ENCODE measurements at places on chromosomes 4 and X.

DNA sequence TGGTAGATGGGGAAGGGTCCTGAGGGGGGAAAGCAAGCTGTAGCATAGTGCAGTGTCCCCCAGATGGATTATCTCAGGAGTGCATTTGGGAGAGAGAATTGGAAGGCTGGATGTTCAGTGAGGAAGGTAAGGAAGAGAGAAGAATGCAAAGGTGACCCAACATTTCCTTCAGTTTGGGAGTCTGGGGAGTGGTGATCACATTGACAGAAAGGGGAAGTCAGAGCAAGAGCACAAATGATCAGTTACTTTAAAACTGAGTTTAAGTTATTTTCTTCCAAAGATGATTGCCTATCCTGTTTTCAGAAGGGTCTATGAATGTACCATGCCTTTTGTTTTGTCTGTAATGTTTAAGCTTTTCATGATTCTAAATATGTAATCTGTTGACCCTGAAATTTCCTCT is 47.6 kb downstream of the ARHGAP10 start:
- no peaks in the 10 kb centered on the region for H3K36me3 ChIP-seq
- no peak overlapping the region for H3K27ac ChIP-seq
- no peaks in the 10 kb centered on the region for H3K27me3 ChIP-seq
- DNase-seq, result no peak

DNA sequence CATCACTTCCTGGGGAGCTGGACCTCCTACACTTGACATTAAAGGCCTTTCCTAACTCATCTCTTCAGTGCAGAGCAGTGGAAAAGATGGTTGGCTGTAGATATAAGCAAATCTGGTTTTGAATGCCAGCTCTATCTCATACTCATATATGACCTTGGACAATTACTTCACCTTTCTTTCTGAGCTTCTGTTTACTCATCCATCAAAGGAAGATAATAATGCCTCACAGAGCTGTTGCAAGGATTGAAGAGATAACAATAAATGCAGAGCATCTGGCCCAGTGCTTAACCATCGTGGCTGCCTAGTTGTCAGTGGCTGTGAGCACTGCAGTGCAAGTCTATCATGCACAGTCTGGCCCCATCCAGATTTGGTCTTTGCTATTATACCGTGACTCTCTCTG is 148.1 kb upstream of the EOLA2 start:
- H3K36me3 ChIP-seq, result no peaks in the 10 kb centered on the region
- H3K4me3 ChIP-seq, result no peak overlapping the region
- no peak overlapping the region for H3K27ac ChIP-seq

DNA sequence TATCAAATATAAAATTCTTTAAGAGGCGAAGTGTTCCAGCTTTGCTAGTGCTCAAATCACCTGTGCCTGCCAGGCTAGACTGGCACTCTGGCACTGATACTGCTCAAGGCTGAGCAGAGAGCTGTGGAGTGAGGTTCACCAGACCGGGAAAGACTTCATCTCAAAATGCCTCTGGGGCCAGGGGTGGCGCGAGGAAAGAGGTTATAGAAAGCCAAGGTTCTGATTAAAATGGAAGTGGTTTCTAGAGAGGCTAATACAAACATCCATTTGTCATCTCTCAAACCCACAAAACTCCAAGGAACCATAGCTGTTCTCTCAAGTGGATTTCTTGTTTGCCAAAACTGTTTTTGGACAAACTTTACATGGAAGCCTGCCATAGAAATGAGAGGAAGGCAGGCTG is 41.5 kb downstream of the F11 start:
- no peaks in the 10 kb centered on the region for H3K36me3 ChIP-seq
- DNase-seq, result no peak
- H3K27ac ChIP-seq, result no peak overlapping the region
- H3K4me1 ChIP-seq, result no peaks in the 10 kb centered on the region

GRCh38 chrX:40298572-40299479 is 201.1 kb upstream of the BCOR start:
- no peaks in the 10 kb centered on the region for H3K27me3 ChIP-seq
- peaks cover 16% of the 10 kb centered on the region for H3K4me1 ChIP-seq
- peak overlapping the region; percentile 97 for H3K27ac ChIP-seq
- DNase-seq, result no peak

GRCh38 chr4:52377563-52377962 is 281.5 kb downstream of the USP46 start:
- no peak overlapping the region for H3K27ac ChIP-seq
- H3K4me1 ChIP-seq, result no peaks in the 10 kb centered on the region

DNA sequence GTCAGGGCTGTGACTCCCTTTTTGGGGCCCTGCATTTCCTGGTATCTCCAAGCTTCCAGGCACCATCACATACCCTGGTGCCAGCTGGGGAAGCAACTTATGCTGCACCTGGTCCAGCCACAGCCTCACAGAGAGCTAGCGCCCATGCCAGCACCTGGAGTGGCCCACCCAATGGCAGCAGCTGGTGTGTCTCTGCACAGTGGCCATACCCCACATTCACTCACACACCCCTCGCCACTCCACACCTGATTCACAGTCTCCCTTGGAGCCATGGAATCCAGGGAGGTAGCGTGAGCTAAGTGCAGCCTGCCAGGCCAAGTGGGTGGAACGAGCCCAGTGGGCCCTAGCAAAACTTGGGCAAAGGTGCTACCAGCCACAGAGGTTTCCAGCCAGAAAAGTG is 56.8 kb downstream of the COX18 start:
- H3K36me3 ChIP-seq, result no peaks in the 10 kb centered on the region
- H3K4me1 ChIP-seq, result no peaks in the 10 kb centered on the region
- DNase-seq, result no peak
- peak overlapping the region; percentile 59 for H3K4me3 ChIP-seq
- H3K27me3 ChIP-seq, result no peaks in the 10 kb centered on the region

- H3K27me3 ChIP-seq, result no peaks in the 10 kb centered on the region
- no peak overlapping the region for H3K27ac ChIP-seq
- no peaks in the 10 kb centered on the region for H3K36me3 ChIP-seq
- H3K4me3 ChIP-seq, result no peak overlapping the region
- no peaks in the 10 kb centered on the region for H3K4me1 ChIP-seq
- no peak for DNase-seq
These were observed 388.7 kb downstream of the FAT4 start for GRCh38 chr4:125703443-125703842.

- no peak overlapping the region for H3K27ac ChIP-seq
- DNase-seq, result no peak
These were observed 118.8 kb upstream of the GYPA start for GRCh38 chr4:144259285-144259684.

- peak; percentile 28 for DNase-seq
- peaks cover 11% of the 10 kb centered on the region for H3K4me1 ChIP-seq
- no peak overlapping the region for H3K4me3 ChIP-seq
- no peak overlapping the region for H3K27ac ChIP-seq
- no peaks in the 10 kb centered on the region for H3K27me3 ChIP-seq
These were observed 40.1 kb upstream of the SETD7 start for GRCh38 chr4:139596034-139596683.

DNA sequence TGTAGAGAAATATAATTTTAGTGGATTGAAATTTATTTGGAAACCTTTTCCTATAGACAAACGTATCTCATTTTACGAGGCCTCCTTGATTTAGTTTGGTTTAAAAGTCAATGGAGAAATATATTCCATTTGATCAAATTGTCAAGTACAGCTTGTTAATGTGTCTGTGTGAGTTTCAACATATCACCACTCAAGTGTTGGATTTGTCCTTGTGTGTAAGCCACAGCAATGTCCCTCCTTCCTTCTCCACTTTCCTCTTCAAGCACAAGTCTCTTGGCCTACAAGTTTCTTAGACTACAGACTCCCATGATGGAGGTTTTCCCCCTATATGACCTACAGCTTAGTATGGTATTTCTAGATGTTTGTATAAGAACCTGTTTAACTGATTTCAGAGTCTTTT is 104.7 kb downstream of the SYNPO2 start:
- DNase-seq, result no peak
- no peak overlapping the region for H3K4me3 ChIP-seq
- H3K27me3 ChIP-seq, result no peaks in the 10 kb centered on the region
- H3K4me1 ChIP-seq, result no peaks in the 10 kb centered on the region
- no peak overlapping the region for H3K27ac ChIP-seq

DNA sequence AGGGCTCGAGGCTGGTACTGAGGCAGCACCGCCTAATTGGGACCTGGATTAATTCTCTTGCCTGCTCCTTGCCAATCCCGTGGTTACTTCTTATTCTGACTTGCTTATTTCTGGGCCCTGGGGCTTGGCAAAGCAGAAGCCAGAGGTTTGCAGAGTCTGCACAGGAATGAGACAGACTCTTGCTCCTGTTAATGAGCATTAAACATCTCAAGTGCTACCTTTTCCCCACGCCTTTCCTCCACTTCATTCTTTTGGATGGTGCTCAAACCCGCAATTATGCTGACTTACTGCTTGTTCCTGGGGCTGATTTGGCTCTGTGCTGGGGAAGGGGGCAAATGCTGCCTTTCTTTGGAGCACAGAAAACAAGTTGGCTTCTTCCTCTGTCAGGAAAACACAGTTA is 16.5 kb upstream of the STOX2 start:
- no peaks in the 10 kb centered on the region for H3K36me3 ChIP-seq
- no peaks in the 10 kb centered on the region for H3K27me3 ChIP-seq
- no peak overlapping the region for H3K27ac ChIP-seq

GRCh38 chr4:105343146-105343931 is 130.5 kb downstream of the PPA2 start:
- DNase-seq, result no peak
- H3K36me3 ChIP-seq, result no peaks in the 10 kb centered on the region
- no peak overlapping the region for H3K27ac ChIP-seq
- H3K4me3 ChIP-seq, result no peak overlapping the region
- H3K4me1 ChIP-seq, result no peaks in the 10 kb centered on the region

GRCh38 chr4:172143605-172144314 is 330.6 kb downstream of the GALNTL6 start:
- no peak overlapping the region for H3K27ac ChIP-seq
- H3K4me3 ChIP-seq, result no peak overlapping the region
- no peaks in the 10 kb centered on the region for H3K4me1 ChIP-seq
- H3K27me3 ChIP-seq, result no peaks in the 10 kb centered on the region
- H3K36me3 ChIP-seq, result no peaks in the 10 kb centered on the region

DNA sequence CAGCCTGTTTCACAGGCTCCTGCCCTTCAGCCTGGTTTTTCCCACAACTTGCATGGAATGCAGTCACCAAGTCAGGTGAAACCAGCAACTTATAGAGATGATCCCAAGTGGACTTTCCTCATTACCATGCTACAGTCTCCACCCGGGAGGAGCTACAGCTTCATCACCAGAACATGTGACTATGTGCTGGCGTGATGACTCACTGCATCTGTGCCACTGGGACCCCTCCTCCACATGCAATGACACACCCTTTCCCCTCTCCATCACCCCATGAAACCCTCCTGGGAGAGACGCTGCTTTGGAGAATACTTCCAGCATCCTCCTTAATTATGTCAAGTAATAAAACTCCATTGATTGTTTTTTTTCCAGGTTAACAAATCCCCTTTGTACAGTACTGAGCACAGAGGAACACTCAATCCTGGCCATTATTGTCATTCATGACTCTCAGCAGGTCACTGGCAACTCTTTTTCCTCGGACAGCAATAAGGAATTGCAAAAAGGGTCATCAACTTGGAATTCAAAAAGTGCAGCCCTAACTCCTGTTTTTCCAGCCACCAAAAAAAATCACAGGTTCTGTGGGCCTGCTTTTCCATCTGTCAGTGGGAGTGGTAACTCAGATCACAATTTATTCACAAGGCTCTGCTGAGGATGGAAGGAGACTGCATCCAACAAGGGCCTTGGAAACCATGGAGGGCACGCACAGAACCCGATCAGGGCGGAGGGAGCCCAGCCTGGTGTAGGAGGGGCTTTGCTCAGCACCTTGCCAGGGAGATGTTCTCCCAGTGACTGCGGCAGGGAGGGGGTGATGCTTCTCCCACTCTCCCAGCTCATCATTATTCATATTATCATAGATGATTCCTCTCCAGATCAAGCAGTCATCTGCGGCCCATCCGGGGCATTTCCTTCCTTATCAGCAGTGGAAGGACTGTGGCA is 17.4 kb downstream of the QDPR start:
- no peaks in the 10 kb centered on the region for H3K27me3 ChIP-seq
- peaks cover 15% of the 10 kb centered on the region for H3K4me1 ChIP-seq
- H3K27ac ChIP-seq, result no peak overlapping the region
- H3K4me3 ChIP-seq, result no peak overlapping the region
- DNase-seq, result no peak
- H3K36me3 ChIP-seq, result peaks cover 6% of the 10 kb centered on the region

DNA sequence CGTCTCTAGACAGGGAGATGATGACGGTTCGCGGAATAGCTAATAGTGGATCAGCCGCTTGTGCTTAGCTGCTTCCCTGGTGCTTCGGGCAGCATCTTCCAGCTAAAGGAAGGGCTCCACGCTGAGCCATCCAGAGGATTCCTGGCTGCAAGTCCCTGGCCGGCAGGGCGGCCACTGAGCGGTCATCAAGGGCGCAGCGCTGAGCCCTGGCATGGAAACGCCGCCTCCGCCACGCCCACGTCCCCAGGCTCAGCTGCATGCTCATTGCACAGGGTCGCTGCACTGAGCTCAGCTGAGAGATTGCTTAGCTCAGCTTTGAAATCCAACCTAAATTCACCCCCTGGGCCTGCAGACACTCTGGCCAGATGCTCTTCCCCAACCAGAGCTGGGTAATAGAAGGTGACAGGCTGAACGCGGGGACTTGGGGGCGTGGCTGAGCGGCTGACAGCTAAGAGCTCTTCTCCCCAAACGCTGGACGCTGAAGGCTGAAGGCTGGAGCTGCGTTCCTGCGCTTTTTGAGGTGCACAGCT is 118.2 kb upstream of the KIT start:
- DNase-seq, result peak; percentile 84
- H3K4me3 ChIP-seq, result no peak overlapping the region
- no peak overlapping the region for H3K27ac ChIP-seq

GRCh38 chrX:40550066-40550465 is 30.7 kb upstream of the ATP6AP2 start:
- H3K27me3 ChIP-seq, result no peaks in the 10 kb centered on the region
- H3K36me3 ChIP-seq, result no peaks in the 10 kb centered on the region
- no peak overlapping the region for H3K4me3 ChIP-seq
- no peak overlapping the region for H3K27ac ChIP-seq

GRCh38 chr4:40170588-40170987 is 26.2 kb upstream of the RHOH start:
- no peak overlapping the region for H3K4me3 ChIP-seq
- DNase-seq, result no peak
- H3K27me3 ChIP-seq, result no peaks in the 10 kb centered on the region
- H3K27ac ChIP-seq, result no peak overlapping the region

DNA sequence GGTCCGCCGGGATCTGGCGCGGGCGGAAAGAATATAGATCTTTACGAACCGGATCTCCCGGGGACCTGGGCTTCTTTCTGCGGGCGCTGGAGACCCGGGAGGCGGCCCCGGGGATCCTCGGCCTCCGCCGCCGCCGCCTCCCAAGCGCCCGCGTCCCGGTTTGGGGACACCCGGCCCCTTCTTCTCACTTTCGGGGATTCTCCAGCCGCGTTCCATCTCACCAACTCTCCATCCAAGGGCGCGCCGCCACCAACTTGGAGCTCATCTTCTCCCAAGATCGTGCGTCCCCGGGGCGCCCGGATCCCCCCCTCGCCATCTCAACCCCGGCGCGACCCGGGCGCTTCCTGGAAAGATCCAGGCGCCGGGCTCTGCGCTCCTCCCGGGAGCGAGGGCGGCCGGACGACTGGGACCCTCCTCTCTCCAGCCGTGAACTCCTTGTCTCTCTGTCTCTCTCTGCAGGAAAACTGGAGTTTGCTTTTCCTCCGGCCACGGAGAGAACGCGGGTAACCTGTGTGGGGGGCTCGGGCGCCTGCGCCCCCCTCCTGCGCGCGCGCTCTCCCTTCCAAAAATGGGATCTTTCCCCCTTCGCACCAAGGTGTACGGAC is 482 bp upstream of the SHOX start:
- H3K36me3 ChIP-seq, result no peaks in the 10 kb centered on the region
- DNase-seq, result no peak
- peaks cover 71% of the 10 kb centered on the region for H3K27me3 ChIP-seq
- H3K4me3 ChIP-seq, result no peak overlapping the region
- H3K27ac ChIP-seq, result no peak overlapping the region
- H3K4me1 ChIP-seq, result no peaks in the 10 kb centered on the region

GRCh38 chrX:21883258-21883657 is 27.5 kb downstream of the YY2 start:
- H3K27ac ChIP-seq, result no peak overlapping the region
- no peaks in the 10 kb centered on the region for H3K4me1 ChIP-seq
- no peak overlapping the region for H3K4me3 ChIP-seq
- H3K27me3 ChIP-seq, result no peaks in the 10 kb centered on the region
